Cardiac muscle cell (in vitro differentiated cells and primary cell): ENCODE measurements at places on chromosomes 4 and X. TPM values are rescaled to one million over a fixed set of nuclear protein-coding genes. Genes with fewer than 3 reads are reported as not detected.

DNA sequence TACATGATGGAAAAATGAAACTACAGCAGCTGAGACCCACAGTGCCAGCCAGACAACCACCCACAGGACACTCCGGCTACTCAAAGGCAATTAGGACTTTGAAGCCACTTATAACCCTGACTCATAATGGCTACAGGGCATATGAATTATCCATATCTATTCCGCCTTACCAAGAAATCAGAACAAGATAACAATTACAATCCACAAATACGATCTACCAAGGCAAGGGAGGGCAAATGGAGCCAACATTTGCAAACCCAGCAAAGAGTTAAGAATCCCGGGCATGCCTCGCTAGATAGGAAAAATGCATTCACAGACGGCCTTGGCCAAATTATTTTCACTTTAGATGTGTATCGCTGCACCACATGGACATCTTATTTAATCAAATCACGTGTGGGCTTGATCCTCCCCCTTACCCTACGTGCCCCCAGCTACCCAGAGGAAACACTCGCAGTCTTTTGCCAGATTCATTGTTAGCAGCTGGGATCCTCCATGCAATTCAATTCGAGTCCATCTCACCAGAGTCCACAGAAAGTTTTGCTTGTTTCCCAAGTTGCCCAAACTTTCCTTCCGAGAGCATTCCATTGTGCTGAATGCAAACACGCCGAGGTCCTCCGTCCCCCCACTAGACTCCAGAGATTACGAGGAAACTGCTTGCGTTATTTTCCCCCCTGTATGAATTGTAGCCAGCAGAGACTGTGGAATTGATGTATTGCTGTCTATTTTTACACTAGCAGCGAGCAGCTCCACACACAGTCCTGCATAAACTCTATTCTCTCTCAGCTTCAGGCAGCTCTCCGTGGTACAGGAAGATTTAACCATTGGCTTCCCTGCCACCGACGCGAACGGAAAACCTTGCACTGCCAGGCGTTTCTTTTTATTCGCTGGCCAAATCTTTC lies 1.2 kb downstream of the PPARGC1A start:
- DNase-seq, result peak; percentile 71

DNA sequence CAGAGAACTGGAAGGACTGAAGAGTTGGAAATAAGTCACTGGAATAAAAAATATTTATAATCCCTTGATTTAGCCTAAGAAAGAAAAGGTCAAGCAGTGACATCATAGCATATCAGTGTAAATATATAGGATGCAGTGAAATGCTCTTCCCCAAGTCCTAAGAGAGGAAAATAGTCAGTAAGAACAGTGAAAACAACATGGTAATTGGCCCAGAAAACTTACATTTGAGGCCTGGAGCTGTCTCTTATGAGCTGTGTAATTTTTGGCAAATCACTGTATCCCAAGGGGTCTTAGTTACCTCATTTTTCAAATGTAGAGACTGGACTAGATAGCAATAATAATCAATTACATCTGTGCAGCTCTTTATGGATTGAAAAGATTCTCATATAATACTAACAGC lies 255.7 kb upstream of the AR start:
- DNase-seq, result no peak

DNA sequence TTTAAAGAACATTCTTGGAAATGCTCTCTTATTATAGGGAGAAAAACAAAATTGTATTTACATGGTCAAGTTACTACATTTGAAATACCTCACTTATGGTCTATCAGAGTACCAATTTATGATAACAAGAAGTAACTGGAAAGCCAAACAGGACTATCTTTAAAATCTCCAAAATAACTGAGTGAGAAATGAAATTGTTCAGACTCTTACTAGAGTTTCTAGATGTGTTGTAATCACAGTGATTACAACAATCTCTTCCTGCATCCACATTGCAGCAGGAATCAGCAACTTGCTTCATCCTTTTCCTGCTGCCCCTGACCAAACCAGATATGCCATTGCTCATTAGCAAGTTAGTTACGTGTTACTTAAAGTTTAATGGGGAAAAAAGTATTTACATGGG lies 245.2 kb upstream of the SMIM31 start:
- no peak for DNase-seq

GRCh38 chrX:111119341-111119740 lies 23.4 kb downstream of the PAK3 start:
- DNase-seq, result no peak

GRCh38 chr4:152352622-152353116 lies 183.2 kb downstream of the FBXW7 start:
- peak; percentile 73 for DNase-seq

DNA sequence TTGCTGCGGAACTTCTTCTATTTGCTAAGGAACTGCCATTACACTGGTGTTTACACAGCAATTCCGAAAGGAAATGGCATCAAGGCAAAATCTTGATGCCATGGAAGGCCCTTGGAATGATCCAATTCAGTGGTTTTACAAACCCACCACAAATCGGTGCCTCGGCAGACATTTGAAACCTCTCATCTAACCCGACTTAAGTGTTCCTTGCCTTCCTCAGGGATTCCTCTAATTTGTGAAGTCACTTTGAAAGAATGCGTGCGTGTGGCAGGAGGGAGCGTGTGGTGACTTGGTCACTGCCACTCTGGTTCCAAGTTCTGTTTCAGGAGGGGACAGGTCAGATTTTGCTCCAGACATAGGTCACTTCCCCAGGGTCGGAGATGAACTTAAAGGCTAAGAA lies 4.8 kb downstream of the NOP14 start:
- no peak for DNase-seq

GRCh38 chrX:40278340-40279090 lies 180.8 kb upstream of the BCOR start:
- no peak for DNase-seq

GRCh38 chr4:77097611-77098010 lies 21.8 kb upstream of the CCNI start:
- DNase-seq, result no peak

DNA sequence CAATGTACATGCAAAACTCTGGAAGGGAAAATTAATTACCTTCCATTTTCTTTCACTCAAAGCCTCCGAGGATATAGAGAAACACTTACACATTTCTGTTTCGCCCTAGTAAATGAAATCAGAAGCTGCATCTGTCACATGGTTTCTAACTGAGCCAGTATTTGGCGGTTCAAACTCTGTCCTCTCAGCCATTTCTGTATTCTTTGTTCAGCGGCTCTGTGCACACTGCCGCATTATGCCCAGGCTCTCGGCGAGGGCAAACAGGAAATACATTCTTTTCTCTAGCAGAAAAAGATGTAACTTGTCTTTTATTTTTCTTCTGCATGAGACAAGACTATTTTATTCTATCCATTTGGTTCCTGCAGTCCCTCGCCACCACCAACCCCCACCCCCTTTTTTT lies 71.4 kb upstream of the GPM6B start:
- DNase-seq, result no peak

GRCh38 chr4:15513545-15513944 lies 43.9 kb downstream of the CC2D2A start:
- no peak for DNase-seq

GRCh38 chrX:112753116-112753515 lies 73.4 kb upstream of the LHFPL1 start:
- no peak for DNase-seq

DNA sequence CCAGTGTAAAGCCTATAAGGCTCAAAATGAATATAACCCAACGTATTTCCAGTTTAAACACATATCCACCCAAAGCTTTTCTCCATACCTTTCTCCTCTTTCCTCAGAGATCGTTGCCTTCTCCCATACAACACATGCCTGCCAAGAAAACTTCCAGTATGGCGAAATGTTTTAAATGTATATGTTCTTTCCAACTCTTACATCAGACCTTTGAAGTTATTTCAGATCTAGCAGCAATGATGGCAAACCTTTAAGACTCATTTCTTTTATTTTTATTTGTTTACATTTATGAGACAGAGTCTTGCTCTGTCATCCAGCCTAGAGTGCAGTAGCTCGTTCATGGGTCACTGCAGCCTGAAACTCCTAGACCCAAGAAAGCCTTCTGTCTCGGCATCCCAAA lies 265.4 kb downstream of the BMPR1B start:
- DNase-seq, result no peak

DNA sequence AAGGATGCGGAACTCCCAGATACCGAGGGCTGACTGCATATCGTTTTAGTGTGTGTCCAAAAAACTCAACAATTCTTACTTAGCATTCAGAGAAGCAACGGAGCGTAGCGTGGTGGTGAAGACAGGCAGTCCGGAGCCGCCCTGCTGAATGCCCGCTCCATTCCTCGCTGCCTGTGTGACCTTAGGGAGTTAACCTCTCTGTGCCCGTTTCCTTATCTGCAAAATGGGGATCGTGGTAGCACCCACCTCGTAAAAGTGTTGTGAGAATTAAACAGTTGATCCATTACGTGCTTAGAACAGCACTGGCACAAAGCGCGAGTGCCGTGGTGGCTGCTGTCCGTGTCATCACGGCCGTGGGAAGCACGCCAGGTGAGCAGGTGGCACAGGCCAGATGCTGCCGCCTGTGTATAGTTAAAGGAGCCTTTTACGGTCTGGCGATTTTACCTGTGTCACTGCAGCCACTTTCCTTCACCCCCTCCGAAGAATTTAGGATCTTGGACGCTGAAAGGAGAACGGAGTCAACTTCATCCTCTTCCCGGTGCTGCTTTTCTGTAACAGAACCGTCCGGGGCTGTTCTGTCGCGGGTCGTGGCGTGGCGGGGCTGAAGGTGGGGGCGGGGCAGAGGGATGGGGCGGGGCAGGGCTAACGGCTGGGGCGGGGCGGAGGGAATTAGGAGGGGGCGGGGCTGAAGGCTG lies 885 bp downstream of the CCDC110 start:
- peak; percentile 40 for DNase-seq

GRCh38 chr4:172818901-172819300 lies 349.7 kb upstream of the GALNT7 start:
- DNase-seq, result no peak

GRCh38 chr4:8053688-8054449 lies 104.7 kb downstream of the ABLIM2 start:
- DNase-seq, result no peak

DNA sequence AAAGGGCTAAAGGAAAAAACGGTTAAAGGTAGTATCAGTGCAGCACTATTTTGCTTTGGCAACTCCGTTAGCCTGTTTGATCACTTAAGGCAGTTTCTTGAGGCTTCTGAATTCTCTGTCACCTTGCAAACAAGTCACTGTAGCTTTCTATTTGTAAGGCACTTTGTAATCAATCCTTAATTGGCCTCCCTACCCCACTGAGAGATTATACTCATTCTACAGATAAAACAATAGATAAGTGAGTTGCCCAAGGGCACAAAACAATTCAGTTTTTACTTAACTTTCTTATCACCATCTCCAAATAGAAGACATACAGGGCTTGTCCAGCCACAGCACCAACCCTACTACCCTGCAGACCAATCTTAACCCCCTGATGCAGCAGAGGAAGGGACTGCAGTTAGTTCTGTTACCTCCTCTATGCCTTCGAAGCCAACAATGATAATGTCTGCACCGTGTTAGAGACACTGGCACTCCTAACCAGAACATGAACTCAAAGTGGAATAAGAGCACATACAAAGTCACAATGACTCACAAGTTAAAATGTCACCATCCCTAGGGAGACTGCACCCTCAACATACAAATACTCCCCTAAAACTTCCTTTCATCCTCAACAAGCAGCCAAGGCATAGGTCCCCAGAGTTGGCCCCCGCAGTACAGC lies 1.7 kb downstream of the TMEM185A start:
- no peak for DNase-seq

DNA sequence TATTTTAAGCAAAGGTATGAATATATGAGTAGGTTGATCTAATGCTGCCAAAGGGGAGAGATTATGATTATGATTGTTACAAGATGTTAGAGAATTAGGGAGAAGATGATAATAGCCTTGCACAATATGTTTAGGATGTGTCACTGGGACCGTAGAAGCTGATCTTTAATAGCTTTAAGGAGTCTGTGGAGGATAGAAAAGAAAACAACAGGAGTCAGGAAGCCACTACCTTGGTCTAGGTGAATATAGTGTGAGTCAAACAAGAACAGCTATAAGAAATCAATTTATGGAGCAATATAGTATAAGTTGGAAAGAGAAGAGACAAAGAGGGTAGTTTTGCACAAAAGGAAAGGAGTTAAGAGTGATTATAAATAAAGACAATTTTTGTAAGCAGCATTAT lies 232.7 kb downstream of the FSTL5 start:
- DNase-seq, result no peak

- DNase-seq, result no peak
Measured at GRCh38 chr4:25552580-25553271, 102.9 kb upstream of the SLC34A2 start.

GRCh38 chrX:54248309-54248708 lies 65.3 kb upstream of the FAM120C start:
- peak; percentile 38 for DNase-seq

- DNase-seq, result peak; percentile 29
Measured at GRCh38 chr4:3529363-3529762, 2.9 kb downstream of the LRPAP1 start.

DNA sequence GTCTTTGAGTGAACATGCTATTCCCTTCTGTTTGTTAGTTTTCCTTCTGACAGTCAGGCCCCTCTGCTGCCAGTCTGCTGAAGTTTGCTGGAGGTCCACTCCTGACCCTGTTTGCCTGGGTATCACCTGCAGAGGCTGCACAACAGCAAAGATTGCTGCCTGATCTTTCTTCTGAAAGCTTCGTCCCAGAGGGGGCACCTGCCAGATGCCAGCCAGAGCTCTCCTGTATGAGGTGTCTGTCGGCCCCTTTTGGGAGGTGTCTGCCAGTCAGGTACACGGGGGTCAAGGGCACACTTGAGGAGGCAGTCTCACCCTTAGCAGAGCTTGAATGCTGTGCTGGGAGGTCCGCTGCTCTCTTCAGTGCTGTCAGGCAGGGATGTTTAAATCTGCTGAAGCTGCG lies 456.9 kb upstream of the HTR2C start:
- DNase-seq, result no peak

Gene NSG1
- 4.0 and 15.5 TPM in 2 replicates for total RNA-seq

Gene SLC10A4
- total RNA-seq, result 0.18 and 0.39 TPM in 2 replicates

Gene BTK
- total RNA-seq, result 0.06 TPM in 1 of 2 replicates, not detected in the other

Gene TRIM61
- 1.9 and 2.2 TPM in 2 replicates for total RNA-seq
